Cardiac fibroblast (primary cell): ENCODE measurements at places on chromosomes 11 and 22.

DNA sequence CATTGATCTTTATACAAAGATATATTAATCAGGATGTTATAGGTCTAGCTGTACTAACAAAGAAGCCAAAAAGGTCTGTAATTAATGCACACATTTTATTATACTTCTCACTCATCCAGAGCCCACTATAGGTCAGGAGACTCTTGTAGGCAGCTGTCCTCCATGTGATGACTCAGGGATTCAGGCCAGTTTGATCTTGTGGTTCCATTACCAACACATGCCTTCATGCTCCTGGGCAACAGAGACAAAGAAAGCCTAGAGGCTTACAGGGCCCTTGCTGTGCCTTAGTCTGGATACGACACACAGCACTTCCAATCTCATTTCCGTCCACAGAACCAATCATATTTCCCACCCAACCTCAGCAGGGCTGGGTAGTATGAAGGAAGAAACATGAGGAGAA lies 150.3 kb upstream of the NCAM1 start:
- DNase-seq, result no peak

DNA sequence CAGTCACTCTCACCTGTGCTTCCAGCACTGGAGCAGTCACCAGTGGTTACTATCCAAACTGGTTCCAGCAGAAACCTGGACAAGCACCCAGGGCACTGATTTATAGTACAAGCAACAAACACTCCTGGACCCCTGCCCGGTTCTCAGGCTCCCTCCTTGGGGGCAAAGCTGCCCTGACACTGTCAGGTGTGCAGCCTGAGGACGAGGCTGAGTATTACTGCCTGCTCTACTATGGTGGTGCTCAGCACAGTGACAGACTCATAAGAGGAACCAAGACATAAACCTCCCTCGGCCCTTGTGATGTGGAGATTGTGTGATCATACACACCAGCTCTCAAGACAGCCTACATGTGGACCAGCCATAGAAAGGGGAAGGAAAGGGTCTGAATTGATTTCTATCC lies 113.3 kb downstream of the ZNF280B start:
- no peak for DNase-seq

DNA sequence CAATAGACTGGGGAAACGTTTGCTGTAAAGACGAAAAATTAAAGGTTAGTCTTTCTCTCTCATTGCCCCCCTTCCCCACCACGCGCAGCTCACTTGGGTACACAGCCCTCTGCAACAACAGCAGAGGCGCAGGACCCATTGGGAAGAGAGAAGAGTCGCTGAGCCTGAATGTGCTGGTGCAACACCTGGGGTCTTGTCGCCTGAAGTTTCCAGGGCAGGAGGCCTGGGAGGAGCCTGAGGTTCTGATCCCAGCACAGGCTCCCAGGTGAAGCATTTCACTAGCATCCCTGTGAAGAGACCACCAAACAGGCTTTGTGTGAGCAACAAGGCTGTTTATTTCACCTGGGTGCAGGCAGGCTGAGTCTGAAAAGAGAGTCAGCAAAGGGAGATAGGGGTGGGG lies 116.2 kb upstream of the NTM start:
- no peak for DNase-seq

DNA sequence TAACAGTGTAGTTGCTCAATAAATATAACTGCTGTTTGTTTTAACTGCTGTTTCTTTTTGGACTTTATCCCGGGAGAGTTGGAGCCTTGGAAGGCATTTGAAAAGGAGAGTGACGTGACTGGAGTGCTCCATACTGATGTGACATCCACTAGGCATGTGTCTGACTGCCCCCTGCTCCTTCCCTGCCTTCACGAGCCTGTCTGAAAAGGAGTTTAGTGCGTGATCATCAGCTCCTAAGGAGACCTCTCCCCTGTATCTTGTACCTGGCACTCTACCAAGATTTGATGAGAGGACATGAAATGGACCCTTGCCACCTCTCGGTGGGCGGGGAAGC lies 22.9 kb downstream of the ZBTB16 start:
- peak; percentile 65 for DNase-seq

DNA sequence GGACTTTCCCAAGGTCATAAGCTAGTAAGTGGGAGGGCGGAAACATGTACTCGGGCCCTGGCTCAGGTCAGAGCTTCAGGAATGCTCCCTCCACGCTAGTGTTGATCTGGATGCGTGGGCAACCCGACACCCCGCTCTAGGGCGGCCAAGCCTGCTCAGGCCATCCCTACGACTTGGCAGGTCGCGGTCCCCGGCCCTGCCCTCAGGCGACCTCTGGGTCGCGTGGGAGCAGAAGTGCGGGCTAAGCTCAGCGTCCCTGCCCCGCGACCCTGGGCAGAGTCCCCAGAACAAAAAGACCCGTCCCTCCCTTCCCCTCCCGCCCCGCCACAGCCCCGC lies 781 bp upstream of the TEF start:
- peak; percentile 87 for DNase-seq

DNA sequence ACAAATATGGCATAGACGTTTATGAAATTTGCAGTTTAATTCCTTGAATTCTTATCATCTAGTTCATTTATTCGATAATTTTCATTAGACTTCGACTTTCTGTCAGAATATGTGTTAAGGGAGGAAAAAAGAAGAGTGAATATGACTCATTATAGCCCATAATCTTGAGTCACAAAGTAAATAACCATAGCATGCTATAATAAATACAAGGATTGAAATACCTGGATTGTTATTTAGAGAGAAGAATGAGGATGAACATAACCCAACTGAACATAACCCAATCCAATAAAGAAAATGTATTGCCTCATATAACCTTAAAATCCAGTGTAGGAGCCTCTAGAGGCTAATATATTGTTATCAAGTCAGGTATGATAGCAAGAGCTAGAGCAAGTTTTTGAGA lies 1858.3 kb upstream of the RAG2 start:
- no peak for DNase-seq

GRCh38 chr22:27111796-27112672 lies 454.6 kb downstream of the MIAT start:
- DNase-seq, result no peak

DNA sequence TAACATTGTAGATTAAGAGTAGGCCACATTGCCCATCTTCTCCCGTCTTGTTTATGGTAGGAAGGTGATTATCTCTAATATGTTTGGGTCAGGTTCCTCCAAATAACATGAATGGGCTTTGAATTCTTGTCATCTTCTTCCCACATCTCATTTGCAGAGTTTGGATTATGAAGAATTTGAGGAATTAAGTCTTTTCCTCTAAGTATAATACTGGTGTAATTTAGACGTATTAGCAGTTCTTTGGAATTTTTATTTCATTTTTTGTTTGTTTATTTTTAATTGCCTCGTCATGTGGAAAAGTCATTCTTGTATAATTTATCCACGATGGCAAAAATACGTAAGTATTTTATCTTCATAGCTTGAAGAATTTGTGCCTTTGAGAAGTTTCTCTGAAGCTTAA lies 73.4 kb downstream of the ARHGEF12 start:
- DNase-seq, result no peak

GRCh38 chr11:12678092-12678491 lies 3.9 kb downstream of the TEAD1 start:
- no peak for DNase-seq

GRCh38 chr11:73862986-73863385 lies 13.7 kb downstream of the COA4 start:
- DNase-seq, result peak; percentile 9
